NCI-H1436 treated with DMSO at 0.1 percent for 48 hours (cell line): ENCODE measurements at places on chromosomes 2 and 18.

DNA sequence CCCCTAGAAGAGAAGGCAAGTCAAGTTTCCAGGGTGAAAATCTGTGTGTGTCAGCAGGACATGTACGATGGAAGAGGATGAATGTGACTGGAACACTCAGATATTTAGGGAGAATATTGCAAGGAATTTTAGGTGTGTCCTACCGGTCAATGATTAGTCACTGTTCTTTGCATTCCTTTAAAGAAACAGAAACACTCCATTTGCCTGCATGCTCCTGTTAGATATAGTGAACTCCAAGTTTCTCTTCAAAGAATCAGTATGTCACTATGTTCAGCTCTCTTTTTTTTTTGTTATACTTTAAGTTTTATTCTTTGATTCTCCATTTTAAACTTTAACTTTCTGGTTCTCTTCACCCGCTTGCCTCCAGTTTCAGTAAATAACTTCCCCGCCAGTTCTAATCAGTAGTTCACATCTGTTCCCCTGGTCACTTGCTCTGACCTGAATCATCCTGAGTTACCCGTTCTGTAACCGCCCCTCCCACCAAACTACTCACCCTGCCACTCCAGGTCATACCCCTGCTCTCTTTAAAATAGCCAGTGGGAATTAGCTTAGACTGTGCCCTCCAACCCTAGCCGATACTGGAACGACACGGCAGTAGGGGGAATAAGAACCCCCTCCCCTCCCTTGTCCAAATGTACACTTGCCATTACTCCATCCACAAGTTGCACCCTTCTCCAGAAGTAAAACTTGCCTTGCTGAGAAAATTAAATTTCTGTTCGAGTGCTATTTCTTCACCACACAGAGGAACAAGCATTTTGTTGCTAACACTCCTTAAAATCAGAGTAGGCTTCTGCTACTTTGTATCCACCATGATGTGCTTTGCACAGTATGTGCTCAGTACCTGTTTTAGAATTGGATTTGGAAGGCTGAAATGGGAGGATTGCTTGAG lies 268.4 kb downstream of the METTL4 start:
- no peak for DNase-seq

- no peak for DNase-seq
These were observed 15.7 kb downstream of the COL4A3 start for GRCh38 chr2:227179988-227180685.

GRCh38 chr2:20562540-20563225 lies 88.2 kb downstream of the HS1BP3 start:
- DNase-seq = no peak

GRCh38 chr2:144426355-144426754 lies 93.6 kb downstream of the ZEB2 start:
- DNase-seq = no peak

DNA sequence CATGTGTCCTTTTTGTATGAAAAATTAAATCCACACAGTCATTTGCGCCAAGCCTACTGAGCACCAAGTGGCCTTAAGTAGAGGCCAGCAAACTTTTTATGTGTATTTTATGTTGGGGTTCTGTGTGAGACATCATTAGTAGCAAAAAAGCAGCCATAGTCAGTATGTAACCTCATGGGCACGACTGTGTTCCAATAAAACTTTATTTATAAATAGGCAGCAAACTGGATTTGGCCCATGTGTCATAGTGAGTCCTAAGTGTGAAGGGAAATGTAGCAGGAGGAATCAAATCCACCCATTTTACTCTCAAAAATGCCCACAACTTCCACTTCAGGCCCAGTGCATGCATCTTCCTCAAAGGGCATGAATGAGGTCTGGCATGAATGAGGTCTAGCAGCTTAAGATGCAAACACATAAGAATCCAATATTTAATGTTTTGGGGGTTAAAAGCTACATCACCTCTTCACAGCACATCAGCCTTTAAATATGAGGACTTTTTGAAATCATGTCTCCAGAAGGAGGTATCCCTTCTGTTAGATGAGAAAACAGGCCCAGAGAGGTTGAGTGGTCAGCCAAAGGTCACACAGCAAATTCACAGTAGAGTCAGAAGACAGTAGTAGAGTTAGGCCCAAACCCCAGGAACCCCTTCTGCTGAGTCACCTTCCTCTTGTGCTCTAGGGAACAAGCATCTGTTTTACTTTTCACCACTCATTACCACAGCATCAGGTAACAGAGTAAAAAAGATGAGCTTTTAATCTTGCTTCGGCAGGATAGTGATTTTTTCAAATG lies 45.6 kb downstream of the MREG start:
- DNase-seq = no peak

DNA sequence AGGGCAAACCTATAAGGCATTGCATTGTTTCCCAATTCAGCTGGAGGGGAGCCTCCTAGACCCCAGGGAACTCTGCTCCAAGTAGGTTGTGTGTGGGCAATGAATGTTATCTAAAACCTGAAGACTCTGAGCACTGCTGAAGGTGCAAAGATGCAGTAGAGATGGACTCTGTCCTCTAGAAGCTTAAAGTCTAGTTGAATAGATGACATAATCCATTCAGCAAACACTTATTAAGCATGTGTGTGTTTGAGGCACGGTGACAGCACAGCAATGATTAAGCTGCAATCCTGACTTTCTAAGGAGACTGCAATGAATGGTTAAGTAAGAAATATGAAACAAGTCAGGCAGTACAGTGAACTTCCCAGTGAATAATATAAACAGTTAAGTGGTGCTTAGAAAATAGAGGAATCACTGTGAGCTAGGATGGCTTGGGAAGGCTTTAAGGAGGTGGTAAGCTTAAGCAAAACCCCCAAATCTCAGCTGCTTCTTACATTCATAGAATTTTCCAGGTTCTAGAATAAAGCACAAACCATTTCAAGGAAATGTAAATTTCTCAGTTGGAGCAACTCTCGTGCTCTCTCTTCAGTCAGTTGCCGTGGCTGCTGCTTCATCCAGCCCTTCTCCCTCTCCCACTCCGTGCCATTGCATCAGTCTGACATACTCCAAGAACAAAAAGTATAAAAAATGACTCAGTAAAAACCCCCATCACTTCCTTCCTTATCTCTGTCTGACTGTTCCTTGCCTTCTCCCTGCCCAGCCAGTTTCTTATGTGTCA lies 19.1 kb downstream of the MXD1 start:
- no peak for DNase-seq

DNA sequence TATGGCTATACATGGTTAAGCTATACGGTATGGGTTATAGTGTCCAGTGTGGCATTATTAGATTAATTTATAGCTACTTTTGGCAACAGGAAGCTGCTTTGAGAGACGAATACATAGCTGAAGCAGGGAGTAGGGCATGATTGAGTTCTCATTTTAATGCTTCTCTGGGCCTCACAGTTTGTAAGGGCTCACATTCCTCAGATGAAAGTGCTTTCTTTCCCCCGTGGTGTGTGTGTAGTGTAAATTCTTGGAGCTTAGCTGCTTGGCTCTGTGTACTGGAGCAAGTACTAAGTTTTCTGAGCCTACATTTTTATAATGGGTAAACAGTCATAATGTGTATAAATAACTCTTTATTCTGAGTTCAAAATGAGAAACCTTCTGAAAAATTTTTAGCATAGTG lies 173.7 kb downstream of the PTPRM start:
- DNase-seq = no peak

DNA sequence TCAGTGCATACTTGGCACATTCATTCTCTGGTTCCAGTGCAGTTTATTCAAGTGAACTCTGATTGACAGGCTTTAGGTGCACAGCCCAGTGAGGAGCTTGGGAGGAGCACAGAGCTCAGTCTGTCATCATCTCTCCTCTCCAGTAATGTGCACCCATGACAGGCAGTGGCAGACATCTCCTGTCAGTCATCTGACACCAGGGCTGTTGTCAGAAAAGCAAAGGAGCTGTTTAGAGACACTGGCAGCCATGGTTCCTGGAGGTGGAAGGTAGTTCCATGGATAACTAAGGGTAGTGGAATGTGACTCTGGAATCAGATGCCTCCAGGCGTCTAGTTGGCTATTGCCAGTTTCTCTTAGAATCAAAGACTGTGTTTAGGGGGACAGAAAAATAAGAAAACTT lies 308.8 kb downstream of the DCDC2C start:
- no peak for DNase-seq

GRCh38 chr2:84874381-84875212 lies 6.3 kb downstream of the TRABD2A start:
- no peak for DNase-seq

DNA sequence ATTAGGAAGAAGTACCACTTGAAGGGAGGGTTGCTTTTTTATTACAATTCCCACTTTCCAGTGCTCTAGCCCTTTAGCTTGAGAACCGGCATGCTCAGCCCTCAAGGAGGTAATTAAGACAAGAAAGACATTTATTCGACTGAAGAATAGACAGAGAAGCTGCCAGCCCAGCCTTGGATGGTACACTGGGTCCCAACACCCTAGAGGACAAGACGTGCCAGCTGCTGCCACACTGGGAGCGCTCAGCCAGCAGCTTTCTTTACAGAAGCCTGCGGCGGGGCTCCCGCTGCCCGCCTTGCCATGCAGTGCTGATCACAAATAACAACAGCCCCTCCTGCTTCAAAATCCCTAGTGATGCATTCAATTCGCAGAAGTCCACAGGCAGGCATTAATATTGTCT lies 746.3 kb upstream of the RAB6C start:
- DNase-seq = no peak

GRCh38 chr2:80365762-80366161 lies 61.2 kb upstream of the LRRTM1 start:
- no peak for DNase-seq

GRCh38 chr2:21332993-21333625 lies 209.3 kb downstream of the TDRD15 start:
- DNase-seq = no peak

- no peak for DNase-seq
These were observed 629 bp downstream of the PRELID3A start for GRCh38 chr18:12408247-12408869.

DNA sequence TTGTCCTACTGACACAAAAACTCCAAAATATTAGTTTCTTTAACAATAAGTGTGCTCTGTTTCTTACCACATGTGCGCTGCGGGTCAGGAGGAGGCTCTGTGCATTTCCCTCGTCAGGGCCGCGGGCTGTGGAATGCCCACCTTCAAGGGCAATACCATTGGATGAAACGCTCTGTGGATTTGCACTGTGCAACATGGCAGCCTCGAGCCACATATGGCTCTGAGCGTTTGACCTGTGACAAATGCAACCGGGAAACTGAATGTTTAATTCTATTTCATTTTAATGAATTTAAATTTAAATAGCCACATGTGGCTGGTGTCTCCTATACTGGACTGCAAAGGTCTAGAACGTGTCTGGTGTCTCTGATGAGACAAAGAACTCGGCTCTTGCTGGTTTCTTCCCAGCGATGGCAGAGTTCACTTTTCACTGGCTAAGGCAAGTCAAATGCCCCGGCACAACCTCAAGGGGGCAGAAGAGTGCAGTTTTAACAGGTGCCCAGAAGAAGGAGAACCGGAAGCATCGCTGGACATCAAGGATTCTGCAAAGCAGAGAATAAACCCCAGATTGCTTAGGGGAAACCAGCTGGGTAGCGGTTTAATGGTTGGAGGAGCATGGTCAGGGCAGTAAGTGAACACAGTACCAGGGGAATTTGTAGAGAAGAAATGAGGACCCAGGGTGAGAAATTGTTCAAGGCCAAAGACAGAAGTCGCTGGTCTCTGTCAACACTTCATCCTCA lies 37.0 kb upstream of the TMEM18 start:
- peak; percentile 14 for DNase-seq

GRCh38 chr2:238438856-238439849 lies 12.4 kb downstream of the ASB1 start:
- no peak for DNase-seq

DNA sequence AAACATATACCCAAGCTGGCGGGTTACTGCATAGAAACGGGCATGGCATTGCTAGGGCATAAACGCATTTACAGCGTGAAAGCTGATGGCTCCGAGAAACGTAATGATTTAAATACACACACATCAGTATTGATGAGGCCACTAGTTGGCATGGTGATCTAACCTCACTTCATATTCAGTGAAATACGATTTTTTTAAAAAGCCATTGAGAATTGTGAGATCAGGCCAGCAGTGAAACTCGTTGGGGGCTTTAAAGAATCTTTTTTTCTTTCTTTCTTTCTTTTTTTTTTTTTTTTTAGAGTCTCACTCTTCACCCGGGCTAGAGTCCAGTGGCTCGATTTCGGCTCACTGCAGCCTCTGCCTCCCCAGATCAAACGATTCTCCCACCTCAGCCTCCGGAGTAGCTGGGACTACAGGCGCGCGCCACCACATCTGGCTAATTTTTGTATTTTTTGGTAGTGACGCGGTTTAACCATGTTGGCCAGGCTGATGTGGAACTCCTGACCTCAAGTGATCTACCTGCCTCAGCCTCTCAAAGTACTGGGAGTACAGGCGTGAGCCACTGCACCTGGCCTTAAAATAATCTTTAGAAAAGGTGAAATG lies 2.4 kb upstream of the SMAD7 start:
- DNase-seq = no peak
